ENCODE measurements at places on chromosomes 16 and 17.
A peak's percentile ranks its signal among the peaks of the same experiment; 100 is the strongest.

DNA sequence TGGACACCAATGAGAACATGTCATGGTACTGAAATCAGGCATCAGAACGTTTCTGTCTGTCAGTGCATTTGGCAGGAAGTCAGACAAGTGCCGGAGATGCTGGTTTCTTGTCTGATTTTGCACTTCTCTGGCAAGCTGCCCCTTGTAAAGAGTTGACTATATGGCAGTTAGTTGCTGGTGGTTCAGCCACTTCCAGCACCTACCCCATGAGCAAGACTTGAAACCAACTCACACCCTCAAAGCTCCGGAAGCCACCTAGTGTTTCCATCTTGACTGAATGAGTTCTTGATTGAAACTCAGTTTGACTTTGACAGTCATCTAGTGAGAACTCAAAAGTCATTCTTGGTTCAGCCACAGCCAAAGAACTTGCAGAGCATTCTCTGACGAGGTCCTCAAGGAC, 225.1 kb downstream of the SPECC1 start:
- DNase-seq: no peak

DNA sequence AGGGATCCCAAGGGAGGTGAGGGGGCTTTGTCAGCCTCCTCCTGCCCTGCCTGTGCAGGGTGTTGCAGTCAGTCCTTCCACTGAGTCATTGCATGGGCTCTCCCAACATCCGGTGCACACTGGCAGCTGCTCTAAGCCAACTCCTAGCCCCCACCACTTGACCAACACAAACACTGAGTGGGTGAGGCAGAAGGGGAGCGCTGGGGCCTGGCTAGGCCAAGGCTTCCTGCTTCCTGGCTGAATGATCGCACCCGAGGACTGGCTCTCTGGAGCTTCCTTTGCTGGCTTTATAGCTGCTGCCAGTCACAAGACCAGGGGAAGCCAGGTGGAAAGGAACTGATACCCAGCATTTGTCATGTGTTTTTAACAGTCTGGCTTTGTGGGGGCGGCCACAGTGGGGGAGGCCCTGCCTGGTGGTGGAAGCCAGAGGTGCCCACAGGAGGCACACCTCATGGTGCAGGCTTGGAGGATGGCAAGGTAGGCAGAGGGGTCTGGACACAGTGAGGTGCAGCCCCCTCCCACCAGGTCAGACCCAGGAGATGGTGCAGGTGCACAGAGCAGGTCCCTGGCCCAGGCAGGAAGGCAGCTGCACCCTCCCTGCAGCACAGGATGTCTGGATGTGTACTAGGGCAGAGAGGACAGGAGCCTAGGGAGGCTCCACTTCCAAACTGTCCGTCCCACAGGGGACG, 6.8 kb downstream of the MPG start:
- peak; percentile 69 for DNase-seq

- no peak for DNase-seq
These were observed 26.3 kb upstream of the SLC38A8 start for GRCh38 chr16:84068783-84069462.

GRCh38 chr16:66325717-66326376, 40.6 kb upstream of the CDH5 start:
- no peak for DNase-seq

DNA sequence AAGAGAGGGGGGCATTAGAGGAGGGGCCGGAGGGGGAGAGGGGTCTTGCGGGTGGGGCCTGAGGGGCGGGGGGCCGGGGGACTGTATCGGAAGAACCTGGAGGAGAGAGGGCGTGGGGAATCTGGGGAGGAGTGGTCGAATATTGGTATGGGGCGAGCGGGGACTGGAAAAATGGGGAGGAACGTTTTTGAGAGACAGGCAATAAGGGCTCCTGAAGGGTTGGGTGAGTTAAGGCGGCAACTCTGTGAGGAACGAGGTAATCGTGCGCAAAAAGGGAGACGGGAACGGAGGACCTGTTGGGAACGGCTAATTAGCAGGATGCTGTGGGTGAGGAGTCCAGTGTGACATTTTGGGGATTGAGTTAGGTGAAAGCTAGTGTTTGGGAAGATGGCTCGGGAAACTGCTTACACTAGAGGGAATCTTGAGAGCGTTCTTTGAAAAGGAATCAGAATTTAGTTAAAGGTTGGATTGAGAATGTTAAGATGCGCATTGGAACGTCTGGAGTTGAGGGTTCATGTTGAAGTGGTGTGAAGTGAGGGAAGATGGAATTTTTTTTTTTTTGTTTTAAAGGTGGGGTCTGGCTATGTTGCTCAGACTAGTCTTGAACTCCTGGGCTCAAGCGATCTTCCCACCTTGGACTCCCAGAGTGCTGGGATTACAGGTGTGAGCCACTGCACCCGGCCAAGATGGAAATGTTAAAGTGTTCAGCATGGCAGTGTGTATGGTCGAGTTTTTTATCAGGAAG, 662 bp downstream of the WIPF2 start:
- DNase-seq: peak; percentile 70

DNA sequence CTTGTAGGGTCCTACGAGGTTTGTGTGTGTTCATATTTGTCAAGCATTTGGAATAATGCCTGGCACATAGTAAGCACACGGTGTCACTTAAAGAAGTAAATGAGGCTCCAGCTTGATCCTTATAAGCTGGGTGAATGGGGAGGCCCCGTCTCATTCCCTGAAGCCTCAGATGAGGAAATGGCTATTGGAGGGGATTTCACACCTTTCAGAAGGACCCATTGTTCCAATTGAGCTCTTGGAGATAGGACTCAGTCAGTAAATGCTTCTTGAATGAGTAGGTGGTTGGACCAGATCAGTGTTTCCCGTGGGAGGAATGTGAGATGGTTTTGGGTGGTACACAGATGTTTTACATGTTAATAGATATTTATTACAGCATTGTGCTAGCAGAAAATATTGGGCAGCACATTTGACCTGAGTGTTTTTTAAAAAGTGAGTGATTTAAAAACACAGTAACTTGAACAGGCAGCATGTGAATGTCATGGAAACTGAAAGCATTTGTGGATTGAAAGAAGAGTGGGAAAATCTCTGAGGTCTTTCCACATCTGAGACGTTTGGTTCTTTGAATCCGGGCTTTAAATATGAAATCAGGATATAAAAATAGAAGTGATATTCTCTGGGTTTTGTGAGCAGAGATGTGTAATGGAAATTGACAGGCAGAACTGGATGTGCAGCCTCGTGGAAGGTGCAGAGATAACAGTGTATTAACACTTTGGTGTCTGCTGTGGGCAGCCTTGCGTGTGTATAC, 36.4 kb upstream of the ARHGAP17 start:
- DNase-seq: peak; percentile 87

DNA sequence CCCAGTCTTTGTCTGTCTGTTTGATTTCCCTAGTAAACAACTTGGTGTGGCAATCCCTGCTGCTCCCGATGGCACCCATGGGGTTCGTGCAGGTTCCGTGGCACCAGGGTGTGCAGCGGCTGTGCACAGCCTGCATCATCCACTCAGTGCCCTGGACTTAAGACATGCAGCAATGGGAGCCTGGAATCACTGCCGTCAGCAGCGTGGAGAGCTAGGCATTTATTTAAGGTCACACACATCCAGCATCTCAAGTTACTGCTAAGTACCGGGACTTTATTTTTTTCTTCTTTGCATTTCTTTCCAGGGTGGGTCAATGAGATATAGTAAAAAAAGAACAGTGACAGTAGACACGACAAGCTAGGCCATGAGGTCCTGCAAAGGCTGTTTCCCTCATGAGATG, 2.8 kb downstream of the DHRS7C start:
- no peak for DNase-seq

GRCh38 chr16:11194913-11195312, 61.1 kb downstream of the SOCS1 start:
- no peak for DNase-seq

DNA sequence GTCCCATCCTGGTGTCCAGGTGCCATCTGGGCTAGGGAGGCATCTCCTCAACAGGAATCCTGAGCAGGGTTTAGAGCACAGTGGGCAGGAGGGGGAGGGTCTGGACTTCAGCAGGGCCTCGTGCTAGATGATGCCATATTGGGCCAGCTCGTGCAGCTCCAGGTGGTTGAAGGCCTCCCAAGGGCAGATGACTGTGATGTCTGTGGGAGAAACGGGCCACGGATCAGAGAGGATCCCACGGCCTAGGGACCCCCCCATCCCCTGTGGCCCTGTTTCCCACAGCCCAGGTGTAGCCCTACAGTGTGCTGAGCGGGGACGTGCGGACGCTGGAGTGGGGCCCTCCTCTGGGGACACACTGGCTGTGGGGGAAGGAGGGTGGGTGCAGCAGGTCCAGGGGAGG, 5.4 kb downstream of the PDE6G start:
- DNase-seq: no peak

DNA sequence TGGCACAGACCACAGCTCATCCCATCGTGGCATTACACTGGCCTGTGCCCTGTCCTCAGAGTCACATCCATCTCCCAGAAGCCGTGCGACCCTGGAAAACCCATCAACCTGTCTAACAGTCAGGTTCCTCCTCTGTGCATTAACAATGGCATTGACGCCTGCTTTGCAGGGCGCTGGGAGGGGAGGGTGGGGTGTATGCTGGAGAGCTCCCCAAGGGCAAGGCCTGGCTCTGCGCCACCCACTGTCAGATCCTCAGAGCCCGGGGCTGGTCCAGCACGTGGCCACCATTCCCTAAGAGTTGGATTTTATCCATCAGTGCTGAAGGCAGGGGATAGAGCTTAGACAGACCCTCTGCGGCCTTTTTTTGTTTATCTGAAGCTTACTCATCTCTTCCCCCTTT, 28.7 kb downstream of the NOS2 start:
- DNase-seq: no peak

DNA sequence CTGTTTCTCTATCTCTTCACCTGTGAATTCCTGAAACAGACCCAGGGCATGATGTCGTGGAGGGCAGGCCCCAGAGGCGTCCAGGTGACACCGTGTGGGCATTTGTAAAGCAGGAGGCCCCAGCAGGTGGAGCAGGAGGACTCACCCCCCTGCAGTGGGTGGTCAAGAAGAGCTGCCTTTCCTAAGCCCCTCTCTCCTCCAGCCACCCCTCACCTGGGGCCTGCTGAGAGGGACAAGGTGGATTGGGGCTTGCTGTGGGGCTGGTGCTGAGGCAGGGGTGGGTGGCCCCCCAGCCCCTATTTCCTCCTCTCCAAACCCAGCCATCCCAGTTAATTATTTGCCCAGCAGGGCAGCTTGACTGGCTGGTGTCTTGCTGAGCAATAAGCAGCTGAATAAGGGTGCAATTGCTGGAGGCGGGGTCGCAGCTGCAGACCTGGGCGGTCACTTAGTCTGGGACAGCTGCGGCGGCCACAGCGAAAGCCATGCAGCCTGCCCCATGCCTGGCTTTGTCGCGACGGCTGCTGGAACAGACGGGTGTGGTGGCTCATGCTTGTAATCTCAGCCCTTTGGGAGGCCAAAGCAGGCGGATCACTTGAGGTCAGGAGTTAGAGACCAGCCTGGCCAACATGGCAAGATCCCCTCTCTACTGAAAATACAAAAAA, 56.4 kb downstream of the JPH3 start:
- no peak for DNase-seq

DNA sequence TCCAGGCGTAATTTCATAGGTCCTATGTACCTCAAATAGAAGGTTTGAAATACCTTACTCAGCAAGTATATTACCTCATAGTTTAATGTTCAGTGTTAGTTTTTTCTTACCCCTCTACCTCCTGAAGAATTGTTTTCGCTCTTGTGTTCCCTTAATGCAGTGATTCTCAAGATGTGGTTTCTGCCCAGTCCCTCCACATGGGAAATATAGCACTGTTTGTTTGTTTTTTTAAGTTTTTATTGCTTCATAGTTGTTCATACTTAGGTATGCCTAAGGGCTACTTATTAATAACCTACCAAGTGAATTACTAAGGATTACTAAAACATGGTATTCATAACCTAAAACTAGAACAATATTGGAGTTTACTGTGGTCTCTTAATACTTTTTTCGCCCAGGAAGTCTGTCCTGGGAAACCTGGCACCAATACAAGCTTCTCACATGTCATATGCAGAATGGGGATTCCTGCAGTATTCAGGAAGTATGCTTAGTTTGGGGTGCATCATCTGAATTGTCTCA, 5.0 kb downstream of the RSPRY1 start:
- peak; percentile 74 for DNase-seq

DNA sequence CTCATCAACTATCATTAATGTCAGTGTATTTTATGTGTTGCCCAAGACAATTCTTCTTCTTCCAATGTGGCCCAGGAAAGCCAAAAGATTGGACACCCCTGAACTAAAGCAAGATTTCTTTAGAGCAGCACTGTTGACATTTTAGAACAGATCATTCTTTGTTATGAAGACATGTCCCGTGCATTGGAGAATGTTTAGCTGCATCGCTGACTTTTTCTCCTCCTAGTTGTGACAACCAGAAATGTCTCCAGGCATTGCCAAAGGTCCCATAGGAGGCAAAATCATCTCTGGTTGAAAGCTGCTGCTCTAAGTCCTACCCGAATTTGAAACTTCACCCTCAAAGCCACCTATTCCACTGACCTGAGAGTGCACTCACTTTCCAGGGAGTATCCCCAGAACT, 62.7 kb upstream of the IRX6 start:
- DNase-seq: no peak

- DNase-seq: peak; percentile 64
These were observed 7.1 kb upstream of the IL32 start for GRCh38 chr16:3058139-3059030.

DNA sequence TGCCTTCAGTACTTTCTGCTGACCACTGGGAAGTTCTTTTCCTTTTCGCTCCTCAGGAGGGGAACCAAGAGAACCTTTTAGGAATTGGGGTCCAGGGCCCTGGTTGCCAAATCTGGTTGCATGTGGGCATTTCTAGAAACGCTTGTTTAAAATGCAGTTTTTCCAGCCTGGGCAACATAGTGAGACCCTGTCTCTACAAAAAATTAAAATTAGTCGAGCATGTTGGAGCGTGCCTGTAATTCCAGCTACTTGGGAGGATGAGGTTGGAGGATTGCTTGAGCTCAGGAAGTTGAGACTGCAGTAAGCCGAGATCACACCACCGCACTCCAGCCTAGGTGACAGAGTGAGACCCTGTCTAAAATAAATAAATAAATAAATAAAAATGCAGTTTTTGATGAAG, 1.2 kb downstream of the PNPO start:
- peak; percentile 38 for DNase-seq

GRCh38 chr17:74592087-74592990, at the start of gene CD300LD:
Gene CD300LD (minus strand): TSS chr17:74592283. CDS start chr17:74592202, 81 bp downstream.
- DNase-seq: no peak

DNA sequence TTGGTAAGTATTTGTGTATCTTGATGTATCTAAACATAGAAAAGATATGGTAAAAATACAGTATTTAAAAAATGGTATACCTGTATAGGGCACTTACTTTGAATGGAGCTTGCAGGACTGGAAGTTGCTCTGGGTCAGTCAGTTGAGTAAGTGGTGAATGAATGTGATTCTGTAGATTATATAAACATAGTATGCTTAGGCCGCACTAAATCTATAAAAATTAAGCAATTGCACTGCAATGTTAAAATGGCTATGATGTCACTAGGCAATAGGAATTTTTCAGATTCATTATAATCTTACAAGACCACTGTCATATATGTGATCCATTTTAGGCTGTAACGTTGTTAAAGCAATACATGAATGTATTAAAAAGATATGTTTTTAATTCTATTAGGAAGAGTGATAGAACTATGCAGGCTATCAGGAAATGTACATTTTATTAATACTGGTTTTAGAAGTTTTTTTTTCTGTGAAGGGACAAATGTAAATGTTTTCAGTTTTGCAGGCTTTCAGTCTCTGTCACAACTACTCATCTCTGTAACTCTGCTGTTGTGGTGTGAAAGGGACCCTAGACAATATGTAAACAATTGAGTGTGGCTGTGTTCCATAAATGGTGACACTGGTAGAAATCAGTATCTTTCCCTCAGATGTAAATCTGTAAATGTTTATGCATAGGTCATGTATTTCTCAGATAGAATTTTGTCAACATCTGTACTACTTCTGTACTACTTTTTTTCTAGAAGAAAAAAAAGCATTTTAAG, 10.5 kb downstream of the CBFB start:
- no peak for DNase-seq

GRCh38 chr17:27218719-27219488, 75.0 kb upstream of the WSB1 start:
- no peak for DNase-seq

Data from epithelial cell of esophagus (primary cell).